NAMALWA (cell line): ENCODE measurements at places on chromosomes 5 and 9.

DNA sequence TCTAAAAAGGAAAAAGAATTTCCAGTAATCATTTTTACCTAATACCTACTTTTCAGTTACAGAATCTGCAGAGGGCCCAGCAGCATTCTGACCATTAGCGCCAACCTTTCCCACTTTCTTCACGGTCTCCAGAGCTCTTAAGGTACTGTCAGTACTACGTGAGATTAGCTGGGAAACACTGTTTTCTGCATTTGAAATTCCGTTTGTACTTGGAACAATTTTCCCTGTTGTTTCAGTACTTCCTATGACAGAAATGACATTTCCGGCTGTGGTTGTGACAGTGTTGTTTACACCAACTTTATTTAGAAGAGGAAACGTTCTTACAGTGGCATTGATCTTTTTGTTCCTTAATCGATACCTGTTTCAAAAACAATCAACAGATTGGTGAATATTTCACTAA lies 36.9 kb upstream of the PDCL start:
- no peak for DNase-seq

GRCh38 chr5:83503662-83504061 lies 32.1 kb downstream of the VCAN start:
- DNase-seq = no peak

- DNase-seq = no peak
These were observed 244.2 kb upstream of the PIK3R1 start for GRCh38 chr5:67971223-67971830.

- DNase-seq = peak; percentile 45
These were observed 35.2 kb downstream of the FAM163B start for GRCh38 chr9:133573791-133574515.

GRCh38 chr9:88259001-88259400 lies 120.7 kb upstream of the SPATA31C2 start:
- no peak for DNase-seq

DNA sequence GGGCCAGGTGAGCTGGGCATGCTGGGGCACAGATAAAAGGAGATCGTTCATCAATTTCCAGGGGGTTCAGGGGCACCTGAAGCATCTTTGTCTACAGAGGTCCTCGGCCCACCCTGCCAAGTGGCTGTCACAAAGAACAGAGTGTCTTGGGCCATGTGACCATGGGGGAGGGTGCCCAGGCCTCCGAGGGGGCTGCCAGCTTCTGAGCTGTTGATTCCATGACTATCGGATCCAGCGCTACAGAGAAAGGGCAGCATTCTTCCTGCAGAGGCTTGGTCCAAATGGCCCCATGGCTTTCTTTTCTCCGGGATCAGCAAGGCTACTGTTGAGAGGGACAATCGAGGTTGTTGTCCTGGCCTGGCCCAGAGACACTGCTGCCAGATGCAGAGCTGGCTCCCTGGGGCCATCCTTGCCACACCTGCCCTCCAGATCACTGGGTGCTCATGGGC lies 289.2 kb downstream of the ZSWIM6 start:
- no peak for DNase-seq

DNA sequence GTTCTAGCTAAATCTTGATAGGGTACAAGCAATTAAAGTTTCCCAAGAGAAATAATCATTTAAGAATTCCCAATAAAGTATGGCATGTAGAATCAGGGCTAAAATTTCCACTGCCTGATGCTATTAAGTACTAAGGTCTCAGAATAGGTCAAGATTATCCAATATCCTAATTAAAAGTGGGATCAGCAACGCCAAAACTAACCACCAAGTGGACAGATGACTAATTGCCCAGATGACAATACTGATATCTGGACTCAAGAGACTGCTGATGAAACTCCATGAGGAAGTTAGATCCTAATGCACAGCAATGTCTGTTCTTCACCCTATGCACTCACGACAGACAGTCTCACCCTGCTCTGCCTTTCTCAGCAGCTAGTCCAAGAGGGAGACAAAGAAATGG lies 14.3 kb downstream of the DEPDC1B start:
- DNase-seq = no peak

GRCh38 chr5:75335952-75336614 lies 937 bp upstream of the HMGCR start:
- DNase-seq = peak; percentile 68

GRCh38 chr5:139023286-139023685 lies 148.2 kb upstream of the LRRTM2 start:
- no peak for DNase-seq

DNA sequence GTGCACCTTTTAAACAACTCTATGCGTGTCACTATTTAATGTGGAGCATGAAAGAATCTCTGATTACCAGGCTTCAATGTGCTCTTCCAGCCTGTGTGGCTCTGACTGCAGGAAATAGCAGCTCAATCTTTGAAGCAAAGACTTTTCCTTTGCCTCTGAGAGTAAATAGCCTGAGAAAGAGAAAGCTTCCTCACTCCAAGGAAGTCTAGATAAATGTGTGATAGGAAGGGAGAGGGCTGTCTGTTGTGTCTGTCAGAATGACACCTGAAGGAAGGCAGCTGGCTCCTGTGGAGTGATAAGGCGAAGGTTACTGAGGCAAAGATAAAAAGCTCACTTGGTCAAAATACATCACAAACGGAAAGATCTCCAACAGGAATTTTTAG lies 205.3 kb upstream of the HAPLN1 start:
- no peak for DNase-seq

GRCh38 chr9:21233258-21233657 lies 5.2 kb upstream of the IFNA17 start:
- DNase-seq = no peak

DNA sequence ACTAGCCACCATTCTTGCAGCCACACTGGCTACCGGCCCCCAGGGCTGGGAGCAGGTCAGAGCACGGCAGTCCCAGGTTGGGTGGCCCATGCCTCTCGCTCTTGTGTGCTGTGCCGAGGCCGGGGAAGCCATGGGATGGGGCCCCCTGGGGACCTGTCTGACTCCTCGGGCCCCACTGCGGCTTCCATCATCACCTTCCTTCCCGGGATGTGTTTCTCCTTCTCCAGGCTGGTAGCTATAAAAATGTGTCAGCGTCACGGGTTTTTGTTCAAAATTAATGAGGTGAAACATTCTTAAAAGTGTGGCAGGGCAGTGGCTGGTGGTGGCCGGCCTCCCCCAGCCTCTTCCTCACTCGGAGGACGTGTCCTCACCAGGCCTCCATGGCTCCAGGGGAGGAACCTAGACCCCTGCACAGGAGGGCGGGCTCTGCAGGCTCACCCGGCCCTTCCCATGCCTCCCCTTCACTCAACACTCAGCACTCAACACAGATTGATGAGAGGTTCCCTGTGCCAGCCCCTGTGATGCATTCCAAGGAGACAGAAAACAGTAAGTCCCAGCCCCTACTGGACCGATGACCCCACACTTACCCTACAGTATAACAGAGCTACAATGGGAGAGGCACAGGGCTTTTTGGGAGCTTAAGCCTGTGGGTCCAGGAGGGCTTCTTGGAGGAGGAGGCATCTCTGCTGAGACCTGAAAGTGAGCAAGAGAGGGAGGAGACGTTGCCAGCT lies 43.2 kb downstream of the PTGES start:
- no peak for DNase-seq

GRCh38 chr9:91349115-91349555 lies 12.6 kb downstream of the AUH start:
- no peak for DNase-seq

DNA sequence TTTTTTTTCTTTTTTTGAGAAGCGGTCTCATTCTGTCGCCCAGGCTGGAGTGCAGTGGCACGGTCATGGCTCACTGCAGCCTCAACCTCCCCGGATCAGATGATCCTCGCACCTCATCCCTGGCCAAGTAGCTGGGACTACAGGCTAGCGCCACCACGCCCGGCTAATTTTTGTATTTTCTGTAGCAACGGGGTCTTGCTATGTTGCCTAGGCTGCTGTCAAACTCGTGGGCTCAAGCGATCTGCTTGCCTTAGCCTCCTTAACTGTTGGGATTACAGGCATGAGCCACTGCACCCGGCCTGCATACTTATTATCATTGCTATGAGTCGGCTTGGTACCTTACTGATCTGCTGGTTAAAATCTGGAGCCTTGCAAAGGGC lies 790 bp upstream of the IARS1 start:
- DNase-seq = peak; percentile 59

DNA sequence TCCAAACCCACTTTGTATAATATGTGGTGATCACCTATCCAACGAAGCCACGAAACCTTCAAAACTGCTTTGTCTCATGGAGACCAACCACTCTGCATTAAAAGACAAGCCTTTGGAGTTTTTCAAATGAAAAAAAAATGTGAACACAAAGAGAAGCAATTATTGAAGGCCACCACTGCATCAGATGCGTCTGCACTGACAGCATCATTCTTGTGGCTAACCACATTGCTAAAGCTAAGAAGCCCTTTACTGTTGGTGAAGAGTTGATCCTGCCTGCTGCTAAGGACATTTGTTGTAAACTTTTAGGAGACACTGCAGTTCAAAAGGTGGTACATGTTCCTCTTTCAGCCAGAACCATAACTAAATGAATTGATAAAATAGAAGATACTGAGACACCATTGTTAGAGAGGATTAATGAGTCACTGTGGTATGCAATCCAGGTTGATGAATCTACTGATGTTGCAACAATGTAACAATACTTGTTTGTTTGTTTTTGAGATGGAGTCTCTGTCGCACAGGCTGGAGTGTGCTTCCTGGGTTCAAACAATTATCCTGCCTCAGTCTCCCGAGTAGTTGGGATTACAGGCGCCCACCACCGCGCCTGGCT lies 45.4 kb downstream of the TAF11L14 start:
- no peak for DNase-seq

- DNase-seq = no peak
These were observed 22.4 kb downstream of the SLC9A3 start for GRCh38 chr5:501831-502184.

DNA sequence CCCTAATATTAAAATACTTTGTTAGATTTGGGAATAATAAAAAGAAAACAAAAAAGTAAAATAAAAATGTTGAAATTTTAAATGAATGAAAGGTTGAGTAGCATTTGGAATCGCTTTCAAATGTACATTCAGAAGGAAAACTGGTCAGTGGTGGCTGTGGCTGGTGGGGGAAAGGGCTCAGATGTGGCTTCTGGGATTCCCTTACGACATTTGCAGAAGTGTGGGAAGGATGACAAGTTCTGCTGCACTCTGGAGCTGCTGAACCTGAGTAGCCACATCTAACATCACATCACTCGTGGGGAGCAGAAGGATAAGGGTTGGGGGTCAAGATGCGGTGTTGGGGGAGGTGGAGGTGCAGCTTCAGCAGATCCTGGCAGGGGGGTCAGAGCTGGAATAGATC lies 25.6 kb upstream of the CAST start:
- DNase-seq = no peak

GRCh38 chr9:132384376-132384775 lies 22.3 kb downstream of the TTF1 start:
- peak; percentile 83 for DNase-seq

DNA sequence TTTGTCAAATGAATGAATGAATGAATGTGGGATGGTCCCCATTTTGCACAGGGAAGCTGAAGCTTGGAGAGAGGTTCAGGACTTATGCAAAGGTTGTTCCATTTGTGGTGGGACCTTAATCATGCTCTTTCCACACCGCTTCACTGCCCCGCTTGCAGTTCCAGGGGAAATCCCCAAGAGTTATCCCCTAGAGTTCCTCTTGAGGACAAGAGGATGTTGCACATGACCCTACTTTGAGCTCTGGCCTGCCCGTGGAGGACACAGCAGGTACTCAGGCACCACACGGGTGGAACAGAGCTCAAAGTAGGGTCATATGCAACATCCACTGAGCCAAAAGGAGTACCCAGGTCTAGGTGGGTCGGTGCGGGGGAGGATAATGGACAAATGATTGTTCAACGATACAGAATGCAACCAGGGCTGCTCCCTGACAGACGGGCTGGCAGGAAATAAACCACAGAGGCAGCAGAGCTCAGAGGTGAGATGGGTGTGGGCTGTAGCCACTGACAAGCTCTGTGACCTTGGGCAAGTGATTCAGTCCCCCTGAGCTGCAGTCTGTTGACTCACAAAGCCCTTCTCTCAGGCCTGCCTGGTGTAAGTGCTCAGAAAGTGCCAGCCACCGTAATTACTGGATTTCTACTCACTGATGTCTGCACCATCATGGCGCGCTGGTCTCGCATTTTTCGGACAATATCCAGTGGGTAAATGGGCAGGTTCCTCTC lies 60.3 kb upstream of the EPB41L4B start:
- no peak for DNase-seq

DNA sequence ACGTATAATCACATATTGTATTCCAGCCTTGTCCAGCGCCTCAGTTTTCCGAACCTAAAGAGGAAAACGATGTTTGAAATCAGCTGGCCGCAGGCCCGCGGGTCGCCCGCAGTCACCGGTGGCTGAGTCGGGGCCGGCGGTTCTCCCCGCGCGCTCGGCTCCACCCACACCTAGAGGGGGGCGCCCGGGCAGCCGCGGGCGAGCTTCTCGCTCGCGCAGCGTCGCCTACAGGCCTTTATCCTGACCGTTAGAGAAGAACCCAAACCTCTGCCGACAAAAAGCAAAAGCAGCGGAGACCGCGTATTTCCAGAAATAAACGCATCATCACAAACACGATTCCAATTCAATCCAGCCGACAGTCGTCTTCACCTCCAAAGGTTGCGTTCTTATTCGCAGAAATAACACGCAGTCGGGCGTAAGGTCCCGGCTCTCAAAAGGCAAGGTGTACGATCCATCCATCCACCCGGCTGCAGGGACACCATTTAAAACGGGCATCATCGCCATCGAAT lies 725 bp upstream of the NIPBL start:
- peak; percentile 89 for DNase-seq

- no peak for DNase-seq
These were observed 34.9 kb upstream of the FST start for GRCh38 chr5:53445569-53445968.

DNA sequence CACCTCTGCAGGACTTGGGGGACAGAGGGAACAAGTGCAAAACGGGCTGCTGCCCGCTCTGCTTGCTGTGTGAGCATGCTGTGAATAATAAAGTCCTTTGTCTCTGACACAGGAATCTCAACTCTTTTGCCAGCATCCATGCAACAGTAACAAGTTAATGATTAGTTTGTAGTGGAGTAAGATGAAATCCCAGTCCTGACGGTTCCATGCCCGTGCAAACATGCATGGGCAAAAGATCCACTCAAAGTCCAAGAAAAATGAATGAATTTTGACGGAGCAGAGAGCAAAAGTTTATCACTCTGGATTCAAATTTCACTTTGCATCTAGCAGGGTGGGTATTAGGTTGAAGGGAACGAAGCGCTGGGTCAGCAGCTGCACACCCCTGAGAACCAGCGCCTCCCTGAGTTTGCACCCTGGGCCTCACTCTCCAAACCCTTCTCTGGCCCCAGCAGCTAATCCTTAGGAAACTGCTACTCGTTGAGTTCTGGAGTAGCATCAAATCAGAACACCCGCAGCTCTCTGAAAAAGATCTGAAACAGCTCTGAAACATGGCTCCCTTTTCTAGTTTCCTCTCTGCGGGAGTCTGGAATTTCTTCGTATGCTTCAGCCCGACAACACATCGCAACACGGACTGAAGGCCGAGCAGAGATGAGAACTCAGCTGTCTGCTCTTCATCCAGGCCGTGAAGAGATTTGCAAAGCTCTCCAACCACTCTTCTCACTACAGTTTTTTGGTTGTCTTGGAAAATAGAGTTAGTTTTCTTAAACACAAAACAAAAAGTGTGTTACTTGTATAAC lies 45.6 kb upstream of the RUFY1 start:
- no peak for DNase-seq
